HS-5 (cell line): ENCODE measurements at places on chromosomes 11 and 22.

GRCh38 chr11:10674440-10674855, 19.1 kb downstream of the IRAG1 start:
- no peak for DNase-seq

DNA sequence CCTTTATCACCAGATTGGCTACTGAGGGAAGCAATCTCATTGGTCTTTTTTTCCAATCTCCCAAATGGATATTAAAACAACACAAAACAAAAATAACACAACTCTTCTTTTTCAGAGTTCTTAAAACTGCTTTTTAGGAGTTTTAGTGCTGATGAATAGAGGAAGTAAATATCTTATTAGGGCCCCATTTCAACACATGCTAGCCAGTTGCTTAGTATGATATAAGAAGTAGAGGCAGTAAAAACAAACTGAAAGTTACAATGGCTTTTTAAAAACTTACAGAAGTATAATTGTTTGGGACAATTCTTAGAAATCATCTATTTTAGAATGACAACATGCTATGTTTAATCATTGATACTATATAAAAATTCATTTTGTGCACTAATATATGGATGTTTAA, 3.4 kb downstream of the C11orf71 start:
- DNase-seq, result no peak

GRCh38 chr11:35116762-35117640, 22.0 kb upstream of the CD44 start:
- no peak for DNase-seq

- no peak for DNase-seq
These were observed 189.0 kb upstream of the BLID start for GRCh38 chr11:122304973-122305372.

DNA sequence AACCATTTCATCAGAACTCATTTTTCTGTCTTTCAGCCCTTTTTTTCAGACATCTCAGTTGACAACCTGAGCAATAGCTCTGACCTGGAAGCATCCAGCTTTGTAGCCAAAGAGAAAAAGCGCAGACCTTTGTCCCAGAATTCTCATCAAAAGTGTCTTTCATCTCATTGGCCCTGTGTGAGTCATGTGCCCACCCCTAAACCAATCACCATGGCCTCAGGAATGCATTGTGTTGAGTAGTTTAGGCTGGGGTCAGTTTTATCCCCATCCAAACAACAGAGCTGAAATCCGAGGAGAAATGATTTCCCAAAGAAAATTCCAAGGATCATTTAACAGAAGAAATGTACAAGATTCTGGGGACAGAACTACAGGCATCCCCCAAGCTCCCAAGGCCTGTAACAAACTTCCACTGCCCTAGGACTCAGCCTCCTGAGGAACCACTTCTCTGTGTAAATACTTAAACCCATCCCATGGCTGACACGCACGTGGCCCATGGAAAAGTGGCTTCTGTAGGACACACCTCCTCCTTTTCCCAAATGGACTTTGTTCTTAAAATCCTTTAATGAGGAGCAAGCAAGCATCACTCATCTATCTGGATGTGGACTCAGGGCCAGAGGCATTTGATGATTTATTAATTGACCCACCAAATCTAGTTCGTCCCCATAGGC, 429.0 kb downstream of the SOX6 start:
- no peak for DNase-seq

GRCh38 chr22:43342347-43343261, 568 bp downstream of the SCUBE1 start:
- no peak for DNase-seq

DNA sequence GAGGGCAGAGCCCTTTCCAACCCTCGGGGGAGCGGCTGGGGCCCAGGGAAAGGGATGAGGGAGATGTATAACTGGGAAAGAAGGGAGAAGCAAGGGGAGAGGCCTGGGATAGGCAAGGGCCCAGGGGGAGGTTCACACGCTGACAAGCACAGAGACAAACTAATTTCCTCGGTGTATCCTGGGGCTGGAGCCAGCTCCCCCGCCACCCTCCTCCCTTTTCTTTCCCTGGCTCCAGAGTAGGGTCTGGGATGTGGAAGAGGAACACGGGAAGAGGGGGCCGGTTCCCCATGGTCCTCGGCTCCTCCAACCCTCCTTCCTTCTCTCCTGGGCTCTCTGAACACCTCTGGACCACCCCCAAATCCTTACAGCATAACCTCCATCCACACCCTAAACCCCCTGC, 6.9 kb downstream of the CLCF1 start:
- no peak for DNase-seq

GRCh38 chr22:50311606-50312351, 4.3 kb upstream of the PLXNB2 start:
- no peak for DNase-seq

- peak; percentile 19 for DNase-seq
These were observed 18.4 kb upstream of the CABP7 start for GRCh38 chr22:29701155-29701999.

- DNase-seq, result peak; percentile 94
These were observed 9.9 kb upstream of the EIF4G2 start for GRCh38 chr11:10818594-10818993.

- DNase-seq, result no peak
These were observed 126.5 kb downstream of the LDLRAD3 start for GRCh38 chr11:36070213-36070953.

- DNase-seq, result no peak
These were observed 6.6 kb upstream of the SSTR3 start for GRCh38 chr22:37218771-37219411.
